Stimulated activated CD8-positive, alpha-beta memory T cell treated with anti-CD3 and anti-CD28 coated beads, Interleukin-4, amount 100 ng/mL, for 24 hours (primary cell): ENCODE measurements at places on chromosomes 13 and 19.

DNA sequence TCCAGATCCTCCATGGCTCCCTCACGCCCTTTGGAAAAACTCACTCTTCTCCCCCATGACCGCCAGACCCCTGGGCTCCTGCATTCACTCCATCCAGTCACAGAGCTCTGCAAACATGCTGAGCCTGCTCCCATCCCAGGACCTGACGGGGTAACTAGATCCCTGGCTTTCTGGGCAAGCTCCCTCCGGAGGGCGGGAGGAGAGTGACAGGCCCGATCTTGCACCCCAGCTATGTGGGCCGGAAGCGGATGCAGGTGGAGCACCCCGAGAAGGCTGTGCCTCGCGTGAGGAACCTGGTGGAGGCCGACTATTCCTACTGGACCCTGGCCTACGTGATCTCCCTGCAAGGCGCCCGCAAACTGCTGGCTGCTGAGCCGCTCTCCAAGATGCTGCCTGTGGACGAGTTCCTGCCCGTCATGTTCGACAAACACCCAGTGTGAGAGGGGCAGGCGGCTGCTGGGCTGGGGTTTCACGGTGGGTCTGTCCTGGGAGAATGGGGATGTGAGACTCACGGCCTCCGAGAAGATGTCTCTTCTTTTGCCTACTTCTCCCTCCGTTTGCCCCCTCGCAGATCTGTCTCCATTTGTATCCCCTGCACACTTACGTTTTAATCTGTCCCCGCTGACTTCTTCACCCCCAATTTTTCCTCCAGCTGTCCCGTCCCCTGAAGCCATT, 25.2 kb downstream of the COLGALT1 start:
- DNase-seq = no peak

DNA sequence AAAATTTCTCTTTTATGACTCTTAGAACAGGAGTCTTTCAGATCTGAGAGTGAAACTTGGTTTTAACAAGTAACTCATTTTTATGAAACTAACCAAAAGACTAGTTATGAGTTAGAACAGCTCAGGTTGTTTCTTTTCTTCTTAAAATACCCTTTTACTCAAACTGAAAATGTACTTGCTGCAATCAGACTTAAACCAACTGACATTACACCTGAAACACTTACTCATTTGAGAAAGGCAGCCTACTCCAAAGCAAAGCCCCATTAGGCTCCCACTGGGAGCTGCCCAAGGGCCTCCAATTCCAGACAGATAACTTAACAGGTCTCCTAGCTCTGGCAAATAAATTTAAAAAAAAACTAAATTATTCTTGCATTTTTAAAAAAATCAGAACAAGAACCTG, 3.6 kb downstream of the FOXO1 start:
- no peak for DNase-seq

GRCh38 chr19:27753622-27754021, 1459.3 kb downstream of the UQCRFS1 start:
- DNase-seq = no peak

DNA sequence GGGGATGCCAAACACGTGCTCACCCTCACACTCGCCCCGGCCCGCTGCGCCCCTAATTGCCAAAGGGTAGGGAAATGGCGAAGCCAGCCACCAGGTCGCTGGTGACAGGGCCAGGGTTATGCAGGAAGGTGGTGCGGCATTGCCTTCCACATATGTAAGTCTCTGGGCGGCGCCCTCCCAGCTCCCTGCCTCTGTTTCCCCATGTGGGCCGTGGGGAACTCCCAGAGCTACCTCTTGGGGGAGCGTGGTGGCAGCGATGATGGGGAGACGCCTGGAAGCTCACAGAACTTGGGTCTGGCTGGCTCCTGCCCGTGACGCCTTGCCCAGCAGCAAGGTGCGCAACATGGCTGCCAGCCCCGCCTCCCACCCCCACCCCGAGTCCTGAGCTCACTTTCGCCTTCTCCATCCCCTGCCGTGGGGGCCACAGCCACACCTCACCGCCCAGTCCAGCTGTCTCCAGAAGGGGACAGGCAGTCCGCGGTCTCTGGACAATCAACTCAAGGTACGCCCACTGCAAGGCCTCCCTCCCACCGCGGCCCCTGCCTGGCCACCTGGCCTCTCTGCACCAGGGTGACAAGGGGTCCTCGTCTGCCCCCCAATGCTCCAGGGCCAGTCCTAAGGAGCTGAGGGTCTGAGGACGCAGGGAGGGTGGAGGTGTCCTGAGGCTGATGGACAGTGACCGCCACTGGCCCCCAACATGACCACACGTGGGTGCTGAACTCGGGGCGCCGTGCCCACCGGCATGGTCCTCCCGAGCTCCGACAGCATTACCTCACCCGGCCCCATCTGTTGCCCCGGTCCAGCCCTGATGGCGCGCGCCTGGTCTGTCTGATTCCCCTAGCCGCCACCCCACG, 6.6 kb downstream of the C19orf25 start:
- no peak for DNase-seq

DNA sequence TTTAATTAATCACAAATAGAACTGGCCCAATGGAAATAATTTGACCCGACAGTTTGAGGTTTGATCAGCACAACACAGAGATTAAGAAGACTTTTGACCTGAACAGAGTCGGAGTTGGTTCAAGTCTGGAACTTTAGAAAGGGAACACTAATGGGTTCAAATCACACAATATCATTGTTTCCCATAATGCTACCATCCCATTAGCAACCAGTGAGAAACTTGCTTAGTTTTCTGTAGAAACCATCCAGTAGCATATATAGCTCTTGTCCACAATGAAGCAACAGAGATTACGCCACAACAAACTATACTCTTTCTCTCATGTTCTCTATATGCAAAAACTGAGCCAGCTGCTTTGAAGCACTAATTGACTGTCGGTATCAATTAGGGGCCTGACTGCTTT, 376.9 kb upstream of the SPRY2 start:
- DNase-seq = no peak

DNA sequence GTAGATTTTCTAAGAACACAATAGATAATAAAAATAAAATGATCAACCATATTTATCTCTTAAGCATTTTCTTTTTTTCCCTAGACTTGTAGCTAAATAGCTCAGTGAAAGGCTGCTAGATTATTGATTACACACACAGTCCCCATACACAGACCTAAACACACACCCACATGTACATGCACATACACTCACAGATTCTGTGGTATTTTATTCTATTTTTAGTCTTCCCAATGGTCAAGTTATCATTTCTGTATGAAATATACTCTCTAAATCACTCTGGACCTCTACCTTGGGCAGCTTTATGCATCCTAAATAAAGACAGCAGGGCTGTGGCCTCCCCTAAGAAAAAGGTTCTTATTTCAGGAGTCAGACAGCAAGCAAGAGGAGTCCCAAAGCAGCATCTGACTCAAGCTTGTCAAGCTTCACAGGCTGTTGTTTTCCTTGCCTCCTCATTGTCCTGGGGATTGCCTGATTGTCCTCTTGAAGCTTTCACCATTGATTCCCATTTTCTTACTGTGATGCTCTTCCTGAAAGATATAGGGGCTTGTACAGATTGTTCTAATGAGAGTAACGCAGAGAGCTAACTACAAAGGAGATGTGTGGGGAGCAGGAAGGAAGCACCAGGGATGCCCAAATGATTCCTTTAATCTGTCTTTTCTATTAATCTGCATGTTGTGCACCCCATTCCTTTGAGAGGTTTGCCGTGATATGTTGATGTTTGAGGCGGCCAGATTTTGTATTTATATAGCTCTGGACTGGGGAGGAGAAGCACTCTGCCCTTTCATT, 986.5 kb downstream of the PCDH17 start:
- DNase-seq = no peak

- no peak for DNase-seq
Observed at GRCh38 chr19:929891-930258, 4.0 kb downstream of the ARID3A start.

DNA sequence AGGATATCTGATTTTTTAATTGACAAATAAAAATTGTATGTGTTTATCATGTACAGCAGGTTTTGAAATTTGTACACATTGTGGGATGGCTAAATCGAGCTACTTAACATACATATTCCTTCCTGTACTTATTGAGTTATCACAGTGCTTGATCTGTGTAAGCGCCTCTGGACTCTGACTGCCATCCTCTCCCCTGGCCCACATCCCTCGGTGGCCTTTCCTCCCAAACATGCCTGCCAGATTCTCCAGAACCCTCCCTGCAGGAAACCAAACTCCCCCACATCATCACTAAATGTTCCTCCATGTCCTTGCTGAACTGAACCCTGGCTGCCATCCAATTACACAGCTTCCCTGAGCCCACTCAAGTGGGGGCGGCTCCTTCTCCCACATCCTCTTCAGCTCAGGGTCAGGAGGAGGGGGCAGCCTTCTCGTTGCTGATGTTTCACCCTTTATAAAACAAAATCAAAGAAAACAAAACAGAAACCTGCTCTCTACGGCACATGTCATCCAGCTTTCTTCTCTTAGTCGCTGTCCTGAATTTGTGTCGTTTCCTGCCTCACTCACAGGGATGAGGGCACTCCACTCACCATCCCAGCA, 97.1 kb upstream of the SPATA13 start:
- no peak for DNase-seq

DNA sequence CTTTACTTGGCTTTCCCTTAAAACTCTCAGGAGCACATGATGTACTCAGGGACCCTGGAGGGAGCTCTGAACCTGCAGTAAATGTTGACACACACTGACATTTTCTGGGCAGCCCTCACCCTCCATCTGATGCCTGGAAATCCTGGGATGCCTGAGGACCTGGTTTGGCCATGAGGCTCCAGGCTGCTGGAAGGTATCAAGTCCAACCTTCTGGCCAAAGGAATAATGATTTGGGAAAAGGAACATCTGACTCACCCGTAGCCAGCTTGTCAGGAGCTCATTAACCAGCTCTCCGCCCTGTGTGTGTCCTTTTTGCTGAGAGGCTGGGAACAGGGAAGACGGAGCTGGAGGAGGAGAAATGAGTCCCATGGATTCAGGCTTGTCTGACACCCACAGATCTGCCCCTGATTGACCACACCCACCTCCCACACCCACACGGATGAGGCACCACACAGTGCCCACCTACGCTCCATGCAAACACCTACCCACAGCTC, 10.3 kb downstream of the ZNF558 start:
- DNase-seq = no peak

DNA sequence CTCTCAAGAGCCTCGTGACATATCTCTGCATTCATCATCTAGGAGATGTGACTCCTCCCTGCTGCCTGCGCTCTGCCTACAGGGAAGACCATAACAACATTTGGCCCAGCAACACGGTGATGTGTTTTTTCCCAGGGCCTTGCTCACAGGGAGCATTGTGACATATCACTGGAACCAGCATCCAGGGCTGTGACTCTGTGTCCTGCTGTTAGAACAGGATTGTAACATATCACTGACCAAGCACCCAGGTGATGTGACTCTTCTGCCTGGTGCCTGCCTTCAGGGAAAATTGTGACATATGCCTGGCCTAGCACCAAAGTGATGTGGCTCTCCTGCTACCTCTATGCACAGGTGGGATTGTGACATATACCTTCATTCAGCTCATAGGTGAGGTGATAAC, 79.4 kb upstream of the ZNF43 start:
- no peak for DNase-seq

DNA sequence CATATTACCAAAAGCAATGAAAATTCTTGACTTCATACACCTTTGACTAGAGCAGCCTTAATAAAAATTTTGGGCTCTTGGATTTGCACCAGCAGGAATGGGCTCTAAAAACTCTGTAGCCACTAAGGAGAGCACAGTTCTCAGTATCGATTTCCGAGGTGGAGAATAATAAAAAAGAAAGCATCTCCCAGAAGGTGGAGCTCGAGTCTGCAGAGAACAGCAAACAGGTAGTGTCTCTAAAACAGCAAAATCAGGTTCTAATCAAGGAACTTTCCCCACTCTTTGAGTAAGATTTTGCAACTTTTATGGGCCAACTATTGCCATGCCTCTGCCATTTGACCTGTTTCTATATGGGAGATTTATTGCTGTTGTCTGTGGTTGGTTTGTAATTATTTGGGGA, 258.7 kb upstream of the GPC6 start:
- DNase-seq = no peak

DNA sequence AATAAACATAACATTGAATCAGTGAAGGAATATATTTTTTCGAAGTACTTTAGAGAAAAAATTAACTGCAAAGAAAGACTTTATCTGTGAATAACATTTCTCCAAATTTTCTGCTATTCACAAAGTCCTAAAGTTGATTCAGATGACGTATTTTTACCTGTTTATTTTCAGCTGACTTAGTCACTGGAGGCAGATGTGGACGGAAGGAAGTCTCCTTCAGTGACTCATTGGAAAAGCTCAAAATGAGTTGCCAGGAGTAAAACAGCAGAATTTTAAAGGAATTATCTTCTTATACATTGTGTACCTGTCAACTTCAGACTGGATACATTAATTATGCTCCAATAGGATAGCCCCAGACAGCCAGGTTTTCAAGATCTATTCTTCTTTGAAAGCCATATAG, 679.3 kb upstream of the GPC6 start:
- no peak for DNase-seq

DNA sequence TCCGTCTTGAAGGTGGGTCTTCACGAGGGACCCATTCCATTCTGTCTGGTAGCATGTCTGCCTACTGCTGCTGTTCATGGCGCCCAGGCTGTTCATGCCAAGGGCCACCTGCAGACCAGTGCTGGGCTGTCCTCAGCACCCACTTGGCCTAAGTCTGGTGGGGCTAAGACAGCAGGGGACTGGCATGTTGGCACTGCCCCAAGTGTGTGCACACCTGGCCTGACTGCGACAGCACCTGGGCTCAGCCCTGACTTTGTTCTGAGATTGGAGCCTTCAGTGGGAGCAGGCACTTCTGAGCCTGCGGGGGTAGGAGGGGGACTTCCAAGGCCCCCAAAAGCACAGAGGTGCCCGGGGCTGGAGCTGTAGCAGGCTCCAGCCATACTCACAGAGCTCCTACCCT, 250.8 kb upstream of the EDNRB start:
- no peak for DNase-seq

GRCh38 chr13:61170856-61171255, 244.8 kb downstream of the PCDH20 start:
- DNase-seq = no peak

GRCh38 chr13:113538689-113539058, 45.9 kb upstream of the TFDP1 start:
- DNase-seq = no peak

DNA sequence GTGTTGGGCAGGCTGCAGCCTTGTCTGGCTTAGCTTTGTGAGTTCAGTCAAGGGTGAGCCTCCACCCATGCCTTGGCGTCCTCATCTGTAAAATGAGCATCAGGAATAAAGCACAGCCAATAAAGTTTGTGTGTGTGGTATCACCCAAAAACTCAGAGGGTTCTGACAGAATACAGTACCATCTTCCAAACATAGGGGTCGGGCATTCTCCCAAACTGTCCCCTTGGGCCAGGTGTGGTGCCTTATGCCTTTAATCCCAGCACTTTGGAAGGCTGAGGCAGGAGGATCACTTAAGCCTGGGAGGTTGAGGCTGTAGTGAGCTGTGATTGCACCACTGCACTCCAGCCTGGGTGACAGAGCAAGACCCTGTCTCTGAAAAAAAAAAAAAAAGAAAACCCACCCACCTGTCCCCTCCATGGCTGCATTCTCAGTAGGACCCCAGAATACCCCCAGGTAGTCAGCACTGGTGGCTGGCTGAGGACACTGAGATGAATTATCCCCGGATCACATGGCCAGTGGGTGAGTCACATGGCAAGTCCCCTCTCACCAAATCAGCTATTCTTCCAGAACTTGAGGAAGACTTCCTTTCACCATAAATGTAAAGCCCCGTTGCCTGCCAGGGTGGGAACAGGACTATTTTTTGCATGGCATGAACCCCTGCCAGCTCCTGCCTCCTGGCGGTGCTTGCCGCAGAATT, 18.6 kb downstream of the POP4 start:
- no peak for DNase-seq

- no peak for DNase-seq
Observed at GRCh38 chr19:43620061-43621001, 902 bp upstream of the ZNF428 start.
